Activated CD4-positive, alpha-beta T cell treated with anti-CD3 and anti-CD28 coated beads, Interleukin-2, amount 50 U/mL, for 1 hour (primary cell): ENCODE measurements at places on chromosomes 7 and 10.

DNA sequence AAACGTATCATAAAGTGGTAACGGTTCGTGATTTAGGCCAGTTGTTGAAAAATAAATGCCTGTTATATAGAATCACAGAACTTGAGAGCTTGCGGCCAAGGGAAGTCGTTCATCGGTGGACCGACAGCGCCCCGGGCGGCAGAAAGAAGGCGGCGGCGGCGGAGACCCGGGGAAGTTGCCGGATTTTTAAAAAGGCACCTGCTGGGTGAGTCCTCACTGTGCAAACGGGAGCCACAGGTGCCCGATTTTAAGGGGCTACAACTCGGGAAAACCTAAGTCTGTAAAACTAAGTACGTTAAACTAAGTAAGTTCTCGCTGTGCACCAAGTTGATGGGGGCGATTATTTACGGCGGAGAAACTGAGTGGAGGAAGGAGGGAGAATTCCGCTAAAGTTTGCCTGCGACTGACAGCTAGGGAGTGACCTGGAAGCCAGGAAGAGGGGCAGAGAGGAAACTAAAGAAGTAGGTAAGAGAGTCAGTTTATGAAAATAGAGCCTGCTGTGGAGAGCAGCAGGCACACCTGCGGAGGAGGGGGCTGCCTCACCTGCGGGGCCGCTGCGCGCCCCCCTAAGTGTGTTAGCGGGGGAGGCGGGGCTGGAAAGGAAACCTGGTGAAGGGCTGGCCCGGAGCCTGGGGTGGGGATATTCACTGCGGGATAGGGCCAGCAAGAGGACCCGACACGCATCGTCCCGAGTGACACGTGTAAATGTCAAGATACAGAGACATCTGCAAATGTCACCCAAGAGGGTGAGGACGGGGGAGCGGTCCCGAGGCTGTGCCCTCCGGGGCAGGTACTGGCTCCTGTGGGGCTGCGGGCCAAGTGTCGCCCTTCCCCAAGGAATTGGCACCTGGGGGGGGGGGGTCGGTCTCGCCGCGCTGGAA lies 996 bp downstream of the ADAM12 start:
- DNase-seq, result peak; percentile 39

GRCh38 chr7:95102662-95103061 lies 195.3 kb downstream of the PPP1R9A start:
- DNase-seq, result no peak

- DNase-seq, result no peak
Observed at GRCh38 chr10:17115683-17116082, 13.9 kb downstream of the CUBN start.

GRCh38 chr10:93357680-93358079 lies 124.5 kb downstream of the MYOF start:
- DNase-seq, result peak; percentile 8

DNA sequence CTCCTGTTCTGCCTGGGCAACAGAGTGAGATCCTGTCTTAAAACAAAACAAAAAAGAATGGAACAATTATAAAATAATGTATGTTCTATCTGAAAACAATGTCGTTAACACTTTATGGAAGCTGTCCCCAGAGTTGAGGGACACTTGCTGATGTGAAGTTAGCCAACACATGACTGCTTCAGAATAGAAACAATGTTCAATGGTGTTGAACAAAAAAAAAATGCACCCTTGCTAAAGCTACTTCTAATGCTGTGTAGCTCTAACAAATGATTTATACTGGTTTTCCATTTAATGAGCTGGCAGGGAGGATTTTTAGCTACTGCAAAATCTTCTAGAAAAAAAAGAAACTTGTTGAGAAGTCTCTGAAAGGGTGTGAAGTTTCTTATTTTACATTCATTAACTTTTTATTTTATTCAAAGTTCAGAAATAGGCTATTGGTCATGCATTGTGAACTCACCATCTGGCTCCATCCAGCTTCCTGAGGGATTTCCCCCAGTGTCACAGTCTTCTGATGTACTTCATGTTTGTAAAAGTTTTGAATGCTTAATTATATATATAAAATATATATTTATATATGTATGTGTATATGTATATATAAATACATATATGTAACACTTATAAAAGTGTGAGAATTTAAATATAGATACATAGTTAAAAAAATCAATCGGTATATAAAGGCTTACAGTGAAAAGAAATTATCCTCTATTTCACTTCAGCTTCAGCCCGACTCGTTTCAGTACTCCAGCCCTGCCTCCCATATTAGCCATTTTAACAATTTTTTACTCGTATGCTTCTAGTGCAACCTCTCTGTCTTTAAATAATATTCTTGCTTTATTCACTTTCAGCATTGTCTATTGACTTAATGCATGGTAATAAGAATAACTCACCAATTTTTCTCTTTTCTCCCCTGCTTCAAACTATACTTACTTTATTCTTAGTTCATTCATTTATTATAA lies 35.0 kb downstream of the HDAC9 start:
- no peak for DNase-seq

- no peak for DNase-seq
Observed at GRCh38 chr10:43166207-43166879, 28.1 kb downstream of the CSGALNACT2 start.

- DNase-seq, result no peak
Observed at GRCh38 chr7:89500084-89500483, 654.2 kb upstream of the STEAP1 start.

DNA sequence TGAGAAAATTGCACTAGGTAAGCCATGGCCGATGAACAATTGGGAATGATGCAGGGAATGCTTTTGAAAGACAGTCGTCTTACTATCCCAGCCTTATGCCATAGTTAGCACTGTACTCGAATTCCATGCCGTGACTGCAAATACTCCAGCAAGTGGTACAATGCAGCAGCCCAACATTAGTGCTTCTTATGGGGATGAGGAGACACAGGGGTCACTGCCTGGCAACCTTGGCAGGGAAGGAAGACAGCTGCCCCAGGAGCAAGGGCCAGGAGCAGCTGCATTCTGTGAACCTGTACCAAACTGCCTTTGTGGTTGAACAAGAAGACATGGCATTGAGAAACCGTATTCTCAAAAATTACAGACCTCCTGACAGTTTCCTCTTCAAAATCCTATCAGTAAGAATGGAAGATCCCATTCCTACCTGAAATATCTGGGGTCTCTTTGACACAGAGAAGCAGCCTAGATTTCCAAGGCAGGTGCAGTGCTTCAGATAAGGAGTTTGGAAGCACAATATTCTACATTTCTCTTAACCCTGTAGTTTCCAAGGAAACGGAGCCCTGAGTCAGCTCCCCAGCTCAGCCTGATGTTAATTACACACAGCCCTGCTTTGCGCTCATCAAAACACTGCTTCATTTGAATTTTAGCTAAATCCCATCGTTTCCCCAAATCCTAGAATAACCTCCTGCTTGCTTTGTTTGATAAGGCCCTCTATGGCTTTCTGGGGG lies 49.0 kb upstream of the FRMD4A start:
- DNase-seq, result no peak

GRCh38 chr10:36473122-36473521 lies 652.3 kb upstream of the ANKRD30A start:
- no peak for DNase-seq

GRCh38 chr10:119283818-119284217 lies 76.4 kb downstream of the GRK5 start:
- peak; percentile 27 for DNase-seq

GRCh38 chr7:149866779-149867447 lies 6.9 kb upstream of the ATP6V0E2 start:
- DNase-seq, result no peak

DNA sequence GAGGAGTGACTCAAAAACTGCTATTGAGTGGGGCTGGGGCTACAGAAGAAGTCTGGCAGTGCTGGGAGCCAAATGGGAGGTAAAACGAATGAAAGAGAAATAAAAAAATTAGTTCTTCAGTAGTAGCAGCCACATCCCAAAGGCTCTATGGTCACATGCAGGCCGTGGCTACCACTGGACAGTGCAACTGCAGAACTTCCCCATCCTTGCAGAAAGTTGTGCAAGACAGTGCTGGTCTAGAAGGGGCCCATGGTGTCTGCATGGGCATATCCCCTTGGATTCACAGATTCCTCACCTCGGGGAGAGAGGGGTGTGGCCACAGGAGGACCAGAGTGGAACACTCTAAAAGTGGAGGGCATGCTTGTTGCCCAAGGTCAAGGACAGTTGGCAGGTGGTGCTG lies 47.6 kb downstream of the RPS24 start:
- no peak for DNase-seq

DNA sequence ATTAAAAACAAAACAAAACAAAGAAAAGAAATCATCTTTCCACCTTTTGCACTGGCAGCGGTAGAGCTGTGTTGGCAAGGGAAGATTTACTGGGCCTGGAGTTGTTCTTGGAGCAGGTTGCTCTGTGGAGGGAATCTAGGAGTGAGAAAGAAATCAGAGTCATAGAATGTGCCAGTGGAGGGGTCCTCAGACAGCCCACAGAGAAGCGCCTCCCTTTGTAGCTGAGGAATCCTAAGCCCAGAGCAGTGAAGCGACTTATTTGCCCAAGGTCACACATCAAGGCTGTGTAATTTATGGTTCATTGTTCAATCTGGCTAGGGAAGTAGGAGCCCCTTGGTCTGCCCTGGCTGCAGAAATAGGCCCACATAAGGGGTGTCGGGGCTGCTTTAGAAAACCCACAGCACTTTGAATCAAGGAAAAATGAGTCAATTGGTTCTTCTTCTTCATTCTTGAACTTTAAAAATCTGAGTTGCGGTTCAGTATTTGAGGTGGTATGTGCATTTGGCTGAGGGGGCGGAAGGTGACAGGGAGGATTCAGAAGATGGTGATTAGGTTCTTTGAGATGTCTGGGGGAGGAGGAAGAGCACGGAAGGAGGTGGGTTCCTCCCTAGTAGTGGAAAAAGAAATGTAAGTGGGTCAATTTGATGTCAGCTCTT lies 253.7 kb downstream of the PTEN start:
- DNase-seq, result no peak

DNA sequence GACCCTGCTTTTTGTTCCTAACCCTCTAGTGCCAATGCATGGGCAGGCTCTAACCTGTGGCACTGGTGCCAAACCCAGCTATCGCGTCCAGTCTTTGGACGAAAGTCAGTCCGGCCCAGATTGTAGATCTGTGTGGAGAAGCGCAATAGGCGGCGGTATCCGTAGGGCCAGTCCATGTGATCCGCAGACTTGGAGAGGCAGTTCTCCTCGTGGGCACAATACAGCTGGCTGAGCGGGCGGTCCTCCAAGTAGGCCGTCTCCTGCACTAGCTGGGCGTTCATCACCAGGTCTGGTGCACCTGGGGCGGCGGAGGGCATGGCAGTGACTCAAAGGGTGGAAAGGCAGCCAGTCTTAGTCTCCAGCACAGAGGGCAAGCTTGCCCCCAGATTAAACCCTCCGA lies 14.5 kb downstream of the LOXL4 start:
- DNase-seq, result no peak

DNA sequence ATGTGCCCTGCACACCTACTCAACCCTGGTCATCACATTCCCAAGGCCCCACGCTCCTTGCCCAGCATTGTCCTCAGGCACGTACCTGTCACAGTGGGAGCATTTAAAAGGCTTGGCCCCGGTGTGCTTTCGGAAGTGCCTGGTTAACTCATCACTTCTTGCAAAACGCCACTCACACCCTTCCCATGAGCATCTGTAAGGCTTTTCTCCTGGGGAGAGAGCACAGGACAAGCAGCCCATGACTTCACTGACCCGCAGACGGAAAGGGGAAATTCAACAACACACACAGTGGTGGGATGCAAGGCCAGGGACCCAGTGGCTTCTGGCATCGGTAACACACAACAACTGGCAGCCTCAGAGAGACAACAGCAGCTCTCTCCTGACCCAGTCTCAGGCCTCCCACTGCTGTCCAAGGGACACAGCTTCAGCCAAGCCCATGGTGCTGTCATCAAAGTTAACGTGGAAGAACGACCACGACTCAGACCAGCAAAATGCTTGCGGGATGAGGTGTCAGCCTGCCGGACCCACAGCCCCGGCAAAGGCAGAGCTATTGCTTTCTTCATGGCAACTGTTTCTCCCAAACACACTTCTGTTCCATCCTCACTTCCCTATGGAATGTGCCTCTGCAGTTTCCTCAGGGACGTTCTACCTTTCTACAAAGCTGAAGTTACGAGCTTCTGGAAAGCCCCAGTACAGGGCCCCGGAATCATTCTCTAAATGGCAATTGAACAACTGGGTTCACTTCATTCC lies 4.8 kb downstream of the KLF6 start:
- no peak for DNase-seq

DNA sequence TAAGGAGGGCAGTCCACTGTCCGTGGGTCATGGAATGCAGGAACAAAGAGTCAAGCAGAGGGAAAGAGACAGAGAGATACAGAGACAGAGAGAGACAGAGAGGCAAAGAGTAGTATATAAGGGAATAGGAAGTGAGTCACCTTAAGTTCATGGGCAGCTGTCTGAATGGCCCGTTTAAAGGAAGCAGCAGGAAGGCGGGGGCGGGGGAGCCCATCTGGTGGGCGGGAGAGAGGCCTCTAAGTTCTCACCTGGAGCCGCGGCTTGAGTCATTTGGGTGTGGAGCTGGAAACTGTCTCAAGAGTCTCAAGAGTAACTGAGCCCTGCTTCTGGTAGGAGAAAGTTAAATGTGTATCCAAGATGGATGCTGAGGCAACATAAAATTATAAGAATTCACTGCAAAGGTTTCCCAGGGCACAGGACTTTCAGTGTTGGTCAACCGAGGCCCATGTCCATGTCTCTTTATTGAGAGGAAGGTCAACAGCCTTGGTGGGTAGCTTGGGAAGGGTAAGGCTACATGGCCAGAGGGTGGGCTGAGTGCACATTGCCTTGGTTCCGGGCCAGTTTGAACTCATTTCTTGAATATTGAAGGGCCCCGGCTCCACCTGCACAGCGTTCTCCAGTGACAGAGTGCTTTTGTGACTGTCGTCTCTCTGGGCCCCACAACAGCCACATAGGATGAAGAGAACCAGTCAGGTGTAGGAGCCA lies 85.5 kb upstream of the CACUL1 start:
- no peak for DNase-seq

- no peak for DNase-seq
Observed at GRCh38 chr10:91804126-91804510, 5.9 kb downstream of the TNKS2 start.

GRCh38 chr10:17409170-17409733 lies 45.1 kb downstream of the ST8SIA6 start:
- DNase-seq, result no peak
